ENCODE measurements at places on chromosomes 13 and 19.
A peak's percentile ranks its signal among the peaks of the same experiment; 100 is the strongest.

GRCh38 chr13:99208845-99209527, 8.3 kb downstream of the UBAC2 start:
- DNase-seq, result no peak

GRCh38 chr13:65532231-65532630, 1697.9 kb downstream of the PCDH9 start:
- DNase-seq, result no peak

DNA sequence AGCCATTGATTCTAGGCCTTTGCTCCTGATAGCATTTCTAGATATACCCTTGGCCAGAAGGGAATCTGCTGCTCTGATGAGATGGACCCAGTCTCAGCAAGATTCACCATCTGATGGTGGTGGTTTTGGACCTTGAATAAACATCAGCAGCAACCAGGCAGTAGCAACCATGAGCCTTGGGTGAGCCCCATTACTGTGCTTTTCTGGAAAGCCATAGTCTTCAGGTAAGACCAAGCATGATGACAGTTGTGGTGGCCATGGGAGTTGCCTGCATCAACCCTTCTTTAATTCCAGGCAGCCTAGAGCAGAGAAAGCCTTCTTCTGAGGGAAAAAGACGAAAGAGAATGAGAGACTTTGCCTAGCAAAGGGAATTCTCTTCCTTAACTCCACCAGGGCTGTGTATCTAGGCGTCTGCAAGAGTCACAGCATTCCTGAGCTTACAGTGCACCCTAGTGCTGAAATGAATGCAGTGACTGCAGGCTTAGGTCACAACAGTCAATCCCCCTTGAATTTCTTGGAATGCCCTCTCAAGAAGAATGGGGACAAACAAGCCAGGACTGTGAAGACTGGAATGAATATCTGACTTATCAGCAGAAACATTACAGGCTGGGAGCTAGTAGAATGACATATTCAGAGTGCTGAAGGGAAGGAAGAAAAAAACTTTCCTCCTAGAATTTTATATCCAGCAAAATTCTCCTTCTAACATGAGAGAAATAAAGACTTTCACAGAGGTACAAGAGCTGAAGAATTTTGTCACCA, 942.4 kb upstream of the PCDH20 start:
- no peak for DNase-seq

GRCh38 chr19:28601723-28602440, 611.1 kb downstream of the UQCRFS1 start:
- DNase-seq, result no peak

DNA sequence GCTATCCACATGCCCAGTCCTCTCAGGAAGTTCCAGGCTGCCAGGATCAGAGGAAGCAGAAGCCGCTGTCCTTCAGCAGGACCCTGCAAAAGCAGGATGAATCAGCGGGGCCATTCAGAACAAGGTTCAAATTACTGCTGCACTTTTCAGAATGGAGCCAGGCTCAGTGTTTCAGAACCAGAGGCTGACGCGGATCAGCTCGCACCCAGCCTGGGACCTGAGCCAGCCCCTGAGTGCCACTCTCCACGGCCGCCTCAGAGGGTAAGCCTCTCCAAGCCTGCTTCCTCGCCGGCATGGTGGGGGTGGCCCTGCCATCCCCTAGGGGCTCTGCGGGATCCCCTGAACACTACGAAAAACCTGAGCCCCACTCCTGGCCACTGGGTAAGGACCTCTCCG, 24.7 kb downstream of the RASA3 start:
- DNase-seq, result no peak

DNA sequence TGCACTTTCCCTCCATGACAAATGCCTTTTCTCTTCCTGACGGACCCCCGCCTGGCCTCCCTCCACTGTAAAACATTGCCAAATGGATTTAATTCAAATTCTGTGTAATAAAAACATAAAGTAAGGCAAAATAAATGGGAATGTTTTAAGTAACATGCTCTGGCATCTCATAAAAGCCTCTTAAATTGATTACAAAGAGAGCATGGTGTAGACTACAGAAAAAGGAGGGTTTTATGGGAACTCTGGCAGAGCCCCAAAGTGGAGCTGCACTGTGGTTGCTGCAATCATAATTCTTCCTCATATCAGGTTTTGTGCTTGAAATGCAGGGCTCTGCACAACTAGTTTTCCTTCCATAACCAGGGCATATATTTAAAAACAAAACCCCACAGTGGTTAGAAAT, 44.3 kb upstream of the SIAH3 start:
- no peak for DNase-seq

DNA sequence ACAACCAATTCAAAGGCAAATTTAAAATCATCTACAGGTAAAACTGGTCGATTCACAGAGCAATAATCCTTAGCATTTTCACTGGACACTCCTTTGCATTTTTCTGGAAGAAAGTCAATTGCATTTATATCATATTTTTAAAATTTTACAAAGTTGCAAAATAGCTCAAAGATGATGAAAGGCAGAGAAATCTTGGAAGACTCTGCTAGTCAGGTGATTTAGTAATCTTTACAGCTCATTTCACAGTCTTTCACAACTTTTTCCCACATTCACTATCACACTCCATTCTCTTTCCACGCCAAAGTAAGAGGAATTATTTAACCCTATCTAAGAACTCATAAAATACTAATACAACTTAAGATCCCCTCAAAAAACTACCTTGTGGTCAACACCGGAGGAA, 1063.8 kb downstream of the EFNB2 start:
- DNase-seq, result no peak

DNA sequence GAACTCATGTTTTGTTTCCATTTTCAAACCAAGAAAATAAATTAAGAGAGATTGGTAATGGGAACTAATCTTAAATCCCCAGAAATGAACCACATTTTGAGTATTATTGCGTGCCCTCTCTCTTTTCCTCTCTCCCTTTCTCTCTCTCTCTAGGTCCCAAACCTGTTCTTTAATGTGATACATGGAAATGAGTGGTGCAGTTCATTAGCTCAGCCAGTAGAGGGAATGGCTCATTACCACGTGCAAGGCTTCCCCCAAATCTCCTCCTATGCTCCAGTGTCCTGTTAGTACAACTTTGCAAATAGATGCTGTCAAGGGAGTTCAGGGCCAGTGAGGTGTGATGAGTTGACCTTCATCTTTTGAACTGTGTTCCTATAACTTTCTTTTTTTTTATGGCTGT, 178.4 kb downstream of the FGF9 start:
- DNase-seq, result peak; percentile 37

GRCh38 chr19:13020002-13020414, 24.7 kb downstream of the NFIX start:
- DNase-seq, result no peak

- DNase-seq, result no peak
Observed at GRCh38 chr13:25608181-25608580, 236.4 kb downstream of the ATP8A2 start.

DNA sequence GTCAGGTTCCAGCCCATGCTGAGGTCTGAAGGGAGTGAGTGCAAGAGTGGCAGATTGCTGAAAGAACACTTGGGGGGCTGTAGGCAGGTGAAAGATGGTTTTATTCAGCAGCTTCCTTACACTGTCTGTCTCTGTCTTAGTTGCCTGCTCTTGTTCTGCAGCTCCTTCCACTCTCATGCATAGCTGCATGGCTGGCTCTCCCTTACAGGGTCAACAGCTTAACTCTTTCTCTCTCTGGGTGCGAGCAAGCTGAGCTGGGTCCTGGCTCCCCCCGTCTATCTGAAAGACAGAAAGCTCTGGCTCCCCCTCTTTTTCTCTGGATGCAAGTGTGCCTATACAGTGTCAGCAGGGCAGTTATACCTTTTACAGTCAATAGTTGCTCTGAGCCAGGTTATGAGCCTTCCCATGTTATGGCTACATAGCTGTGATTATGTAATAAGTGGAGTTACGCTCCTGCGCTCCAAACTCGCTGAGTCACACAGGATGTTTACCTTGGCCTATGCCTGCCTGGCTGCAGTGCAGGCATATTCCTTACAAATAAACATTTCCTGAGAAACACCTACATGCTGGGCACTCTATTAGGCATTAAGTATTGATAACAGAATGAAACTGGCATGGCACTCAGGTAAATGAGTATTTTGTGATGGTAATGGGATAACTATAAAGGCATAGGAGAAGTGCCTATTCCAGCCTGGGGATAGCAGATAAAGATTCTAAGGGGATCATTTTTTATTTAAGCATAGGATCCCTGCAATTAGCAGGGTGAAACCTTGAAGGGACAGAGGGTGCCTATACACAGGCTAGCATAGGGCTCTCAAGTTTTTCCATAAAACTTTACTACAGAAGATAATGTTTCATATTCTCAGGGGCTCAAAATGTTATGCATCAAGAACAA, 826.9 kb upstream of the PCDH9 start:
- no peak for DNase-seq

DNA sequence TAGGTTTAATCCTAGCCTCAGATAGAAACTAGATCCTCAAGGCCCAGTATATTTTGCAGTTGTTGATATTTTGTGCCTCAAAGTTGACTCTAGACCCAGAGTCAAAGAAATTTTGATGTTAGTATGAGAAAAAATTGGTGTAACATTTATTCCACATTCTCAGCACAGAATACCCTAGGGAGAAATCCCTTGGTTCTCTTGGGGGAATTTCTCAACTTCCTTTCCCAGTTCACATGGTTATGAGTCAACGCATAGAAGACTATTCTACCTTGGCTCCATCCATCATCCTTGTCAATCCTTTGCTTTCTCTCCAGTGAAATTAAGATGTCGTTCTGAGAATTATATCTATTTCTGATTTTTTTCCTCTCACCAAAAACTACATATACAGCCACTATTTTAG, 145.3 kb downstream of the POSTN start:
- DNase-seq, result no peak

DNA sequence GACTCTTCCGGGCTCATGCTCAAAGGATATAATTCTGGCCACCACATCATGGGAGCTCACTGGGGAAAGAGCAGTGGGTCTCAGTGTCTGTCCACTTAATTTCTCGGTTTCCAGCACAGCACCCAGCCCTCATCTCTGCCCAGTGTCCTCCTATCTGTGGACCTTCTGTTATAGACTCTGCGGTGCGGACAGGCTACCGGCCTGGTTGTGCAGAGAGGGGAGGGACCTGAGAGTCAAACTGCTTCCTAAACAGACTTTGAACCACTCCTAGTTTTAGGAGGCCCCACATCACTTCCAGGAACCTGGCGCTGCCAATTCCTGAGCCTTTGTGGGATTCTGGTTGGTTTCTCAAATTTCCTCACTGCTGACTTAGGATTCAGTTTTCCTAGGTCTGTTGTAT, 59.8 kb upstream of the MED4 start:
- no peak for DNase-seq

GRCh38 chr19:5789886-5790558, 941 bp downstream of the DUS3L start:
- no peak for DNase-seq

DNA sequence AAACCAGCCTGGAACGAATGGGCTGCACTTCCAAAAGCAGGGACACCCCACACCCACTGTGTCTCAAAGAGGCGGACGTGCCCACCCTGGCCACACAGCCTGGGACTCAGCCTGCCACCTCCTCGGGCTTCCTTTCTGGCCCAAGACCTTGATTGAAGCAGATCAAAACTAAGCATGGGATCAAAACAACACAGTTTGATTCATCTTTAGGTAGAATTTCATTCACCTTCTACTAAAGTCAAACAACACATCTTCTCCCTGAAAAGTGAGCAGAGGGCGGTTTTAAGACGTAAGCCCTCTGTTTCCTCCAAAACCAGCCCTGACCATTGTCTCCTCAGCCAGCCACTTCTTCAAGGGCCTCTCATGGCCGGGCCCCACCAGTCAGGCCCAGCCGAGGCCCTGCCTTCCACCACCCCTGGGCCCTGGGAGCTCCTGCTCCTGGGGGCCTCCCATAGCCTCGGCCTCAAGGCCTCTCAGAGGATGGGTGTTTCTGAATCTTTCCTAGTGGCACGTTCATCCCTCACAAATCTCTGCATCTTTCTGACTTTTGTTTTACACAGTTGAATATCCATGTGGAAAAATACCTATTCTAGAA, 6.3 kb upstream of the F10 start:
- no peak for DNase-seq

DNA sequence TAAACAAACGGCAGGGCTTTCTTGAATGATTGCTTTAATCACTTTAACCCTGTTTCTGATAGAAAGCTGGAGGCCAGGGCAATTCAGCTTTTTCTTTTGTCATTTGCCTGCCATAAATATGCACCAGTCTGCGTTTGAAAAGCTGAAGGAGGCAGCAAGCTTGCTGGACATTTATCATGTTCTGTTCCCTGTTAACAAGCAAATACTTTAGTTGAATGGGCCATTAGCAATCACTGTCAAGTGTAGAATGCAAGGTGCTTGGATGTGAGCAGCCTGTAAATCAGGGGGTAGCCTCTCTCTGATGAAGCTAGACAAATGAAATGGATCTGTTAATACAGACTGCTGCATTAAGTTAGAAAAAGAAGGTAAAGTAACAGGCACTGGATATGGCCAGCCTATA, 7.6 kb downstream of the EFNB2 start:
- DNase-seq, result no peak

GRCh38 chr13:95471960-95472359, 80.6 kb upstream of the CLDN10 start:
- DNase-seq, result no peak

DNA sequence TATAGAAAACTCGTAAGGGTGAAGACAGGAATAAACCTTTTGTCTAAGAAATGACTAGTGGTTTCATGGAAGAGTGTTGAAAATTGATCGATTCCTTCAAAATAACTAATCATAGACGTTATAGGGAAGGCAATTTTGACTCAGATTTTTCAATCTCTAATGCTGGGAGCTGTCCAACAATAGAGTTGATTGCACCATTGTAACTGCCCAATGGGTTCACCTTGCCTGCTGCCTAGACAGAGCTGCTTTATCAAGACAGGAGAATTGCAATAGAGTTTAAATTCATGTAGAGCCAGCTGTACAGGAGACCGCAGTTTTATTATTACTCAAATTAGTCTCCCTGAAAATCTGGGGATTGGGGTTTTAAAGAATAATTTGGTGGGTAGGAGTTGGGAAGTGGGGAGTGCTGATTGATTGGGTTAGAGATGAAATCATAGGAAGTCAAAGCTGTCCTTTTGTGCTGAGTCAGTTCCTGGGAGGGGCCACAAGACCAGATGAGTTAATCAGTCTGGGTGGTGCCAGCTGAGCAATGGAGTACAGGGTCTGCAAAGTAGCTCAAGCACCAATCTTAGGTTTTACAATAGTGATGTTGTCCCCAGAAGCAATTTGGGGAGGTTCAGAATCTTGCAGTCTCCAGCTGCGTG, 16.8 kb upstream of the ADGRE2 start:
- DNase-seq, result no peak

DNA sequence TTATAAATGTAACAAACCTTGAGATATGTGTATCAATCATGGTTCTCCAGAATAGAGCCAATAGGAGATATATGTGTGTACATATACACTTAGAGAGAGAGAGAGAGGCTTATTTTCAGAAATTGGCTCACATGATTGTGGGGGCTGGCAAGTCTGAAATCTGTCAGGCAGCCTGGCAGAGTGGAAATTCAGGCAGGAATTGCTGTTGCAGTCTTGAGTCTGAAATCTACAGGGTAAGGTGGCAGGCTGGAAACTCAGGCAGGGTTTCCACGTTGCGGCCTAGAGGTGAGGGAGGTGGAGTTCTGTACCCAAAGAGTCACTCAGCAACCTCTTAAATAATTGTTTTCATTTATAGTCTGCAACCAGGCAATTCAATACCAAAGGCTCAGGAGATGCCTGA, 218.4 kb downstream of the B3GLCT start:
- no peak for DNase-seq

Data from CD4-positive, alpha-beta T cell treated with Interleukin-15 for 4 hours (primary cell).